ENCODE measurements at places on chromosomes 12 and 14.

GRCh38 chr12:54393207-54393609, 8.7 kb upstream of the ZNF385A start:
- DNase-seq, result no peak

DNA sequence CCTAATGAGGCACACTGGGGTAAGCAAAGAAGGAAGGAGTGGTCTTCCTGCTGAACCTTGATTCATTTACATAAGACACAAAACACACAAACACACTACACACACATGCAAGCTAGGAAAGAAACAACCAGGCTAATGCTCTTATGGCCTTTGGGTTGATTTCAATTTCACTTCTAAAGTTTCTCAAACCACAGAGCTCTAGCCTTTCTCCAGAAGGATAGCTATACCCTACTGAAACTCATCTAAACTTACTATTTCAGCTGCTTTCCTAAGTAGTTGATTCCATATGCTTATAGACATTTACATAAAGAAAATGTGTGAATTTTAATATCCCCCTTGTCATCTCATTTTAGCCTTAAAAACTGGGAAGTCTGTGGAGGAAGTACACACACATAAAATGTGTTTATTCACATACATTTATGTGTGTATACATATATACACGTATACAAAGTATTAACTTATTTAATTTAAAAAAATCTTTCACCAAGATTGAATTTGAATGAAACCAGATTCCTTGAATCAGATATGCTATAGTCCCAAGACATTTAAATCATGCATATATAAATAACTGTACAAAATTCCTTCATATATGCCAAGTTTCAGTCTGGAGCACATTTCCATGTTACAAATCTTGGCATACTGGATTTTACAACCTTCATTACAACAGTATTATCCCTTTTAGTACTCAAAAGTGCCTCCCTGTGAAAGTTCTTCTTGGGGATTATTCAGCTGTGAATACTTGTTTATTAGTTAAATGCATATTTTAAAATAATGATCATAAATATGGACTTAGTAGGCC, 231.8 kb upstream of the NPAS3 start:
- no peak for DNase-seq

DNA sequence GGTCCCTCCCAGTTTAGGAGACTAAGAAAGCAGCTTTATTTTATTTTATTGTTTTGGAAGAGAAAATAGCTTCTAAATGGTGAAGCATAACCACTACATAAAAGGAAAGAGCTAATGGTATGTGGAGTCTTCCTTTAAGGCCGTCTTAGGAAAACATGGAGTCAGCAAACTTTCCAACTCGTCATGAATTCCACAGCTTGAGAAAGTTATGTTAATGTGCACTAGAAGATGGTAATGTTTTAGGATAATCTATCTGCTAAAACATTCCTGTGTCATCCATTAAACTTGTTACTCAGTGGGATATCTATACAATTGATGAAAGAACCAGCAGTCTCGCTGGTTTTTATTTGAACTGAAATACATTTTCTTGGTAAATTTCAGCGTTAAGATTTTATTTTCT, 448.4 kb upstream of the SEL1L start:
- DNase-seq, result no peak

DNA sequence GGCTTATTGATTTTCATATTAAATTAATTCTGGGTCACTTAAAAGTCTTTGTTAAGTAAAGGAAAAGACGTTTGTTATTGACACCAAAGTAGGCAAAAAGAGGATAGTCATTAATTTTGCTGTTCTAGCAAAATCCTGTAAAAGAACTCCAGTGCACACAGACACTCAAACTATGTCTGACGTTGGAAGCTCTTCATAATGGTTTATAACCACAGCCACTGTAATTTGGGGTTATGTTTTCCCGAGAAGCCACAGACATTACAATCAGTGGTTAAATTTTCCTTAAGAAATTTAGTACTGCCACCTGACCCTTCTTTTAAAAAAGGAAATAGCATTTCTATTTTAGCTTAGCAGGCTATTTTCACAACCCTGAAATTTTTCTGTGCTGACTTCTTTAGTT, 267.5 kb downstream of the CCDC91 start:
- no peak for DNase-seq

GRCh38 chr12:11761869-11762567, 112.5 kb downstream of the ETV6 start:
- DNase-seq, result no peak

DNA sequence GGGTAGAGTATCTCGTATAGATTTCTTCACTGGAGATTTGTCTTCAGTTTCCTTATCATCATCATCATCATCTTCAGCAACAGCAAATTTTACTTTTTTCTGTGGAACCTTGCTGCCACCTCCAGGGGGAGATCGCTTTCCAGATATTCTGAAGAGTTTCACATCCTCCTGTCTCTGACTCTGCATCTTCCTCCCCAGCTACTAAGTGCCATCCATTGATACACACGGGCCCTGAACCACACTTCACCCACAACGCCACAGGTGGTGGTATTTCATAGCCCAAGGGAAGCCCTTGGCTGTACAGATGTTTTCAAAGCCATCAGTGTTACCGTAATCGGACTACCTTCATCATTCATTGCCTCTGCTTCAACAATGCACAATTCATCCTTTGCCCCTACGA, 82.2 kb downstream of the PPP2R5C start:
- peak; percentile 54 for DNase-seq

DNA sequence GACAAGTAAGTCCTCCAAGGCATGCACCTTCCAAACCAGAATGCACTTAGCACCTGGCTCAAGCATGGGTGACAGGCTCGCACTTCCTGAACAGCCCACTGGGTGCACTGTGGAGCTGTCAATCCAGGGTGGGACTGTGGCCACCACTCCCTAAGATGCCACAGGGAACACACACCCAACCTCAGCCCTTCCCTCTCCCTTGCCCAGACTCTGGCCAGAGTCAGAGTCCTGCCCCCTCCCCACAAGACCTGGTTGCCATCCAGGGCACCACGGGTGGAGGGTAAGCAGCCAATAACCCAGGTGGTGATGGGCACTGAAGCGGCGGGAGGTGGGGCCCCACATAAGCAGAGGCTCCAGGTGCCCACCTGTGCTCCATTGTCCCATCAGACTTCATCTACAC, 160.6 kb downstream of the MYRFL start:
- no peak for DNase-seq

- DNase-seq, result no peak
Measured at GRCh38 chr14:100994756-100995330, 91.3 kb upstream of the RTL1 start.

All from T-helper 2 cell (primary cell).